ENCODE measurements at places on chromosomes 5 and 9.

GRCh38 chr5:65481171-65481581 is 544 bp downstream of the ADAMTS6 start:
- peak; percentile 4 for ATAC-seq

- no peak for ATAC-seq
Measured at GRCh38 chr5:15320871-15321270, 179.1 kb upstream of the FBXL7 start.

- ATAC-seq, result no peak
Measured at GRCh38 chr9:128169492-128169891, 9.4 kb downstream of the BBLN start.

GRCh38 chr5:73039082-73039481 is 81.3 kb upstream of the TMEM171 start:
- no peak for ATAC-seq

DNA sequence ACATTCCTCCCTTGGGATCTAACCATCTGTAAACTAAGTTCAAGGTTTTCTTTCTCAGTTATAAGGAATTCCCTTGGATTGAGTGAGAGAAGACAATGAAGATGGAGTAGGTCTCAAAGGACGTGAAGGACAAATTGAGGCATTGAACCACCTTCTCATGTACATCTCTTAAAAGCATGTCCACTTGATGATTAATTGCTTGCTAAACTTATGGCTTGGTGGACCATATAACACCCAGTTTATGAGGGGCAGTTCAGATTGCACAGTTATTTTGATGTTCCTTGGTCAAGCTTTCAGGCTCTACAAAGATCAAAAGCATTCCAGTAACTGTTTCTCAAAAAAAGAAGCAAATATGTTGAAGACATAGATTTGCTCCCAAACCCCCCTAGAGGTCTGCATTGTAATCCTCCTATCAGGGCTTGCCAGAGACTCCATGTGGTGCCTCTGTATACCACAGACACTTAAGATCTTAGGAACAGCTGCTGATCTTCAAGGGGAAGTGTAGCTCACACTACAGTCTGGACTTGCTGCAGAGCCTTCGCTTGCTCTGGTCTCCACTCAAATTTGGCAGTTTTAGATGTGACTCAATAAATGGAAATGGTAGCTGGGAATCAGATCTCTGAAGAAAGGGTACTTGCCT is 56.9 kb upstream of the ALDH1A1 start:
- ATAC-seq, result no peak

DNA sequence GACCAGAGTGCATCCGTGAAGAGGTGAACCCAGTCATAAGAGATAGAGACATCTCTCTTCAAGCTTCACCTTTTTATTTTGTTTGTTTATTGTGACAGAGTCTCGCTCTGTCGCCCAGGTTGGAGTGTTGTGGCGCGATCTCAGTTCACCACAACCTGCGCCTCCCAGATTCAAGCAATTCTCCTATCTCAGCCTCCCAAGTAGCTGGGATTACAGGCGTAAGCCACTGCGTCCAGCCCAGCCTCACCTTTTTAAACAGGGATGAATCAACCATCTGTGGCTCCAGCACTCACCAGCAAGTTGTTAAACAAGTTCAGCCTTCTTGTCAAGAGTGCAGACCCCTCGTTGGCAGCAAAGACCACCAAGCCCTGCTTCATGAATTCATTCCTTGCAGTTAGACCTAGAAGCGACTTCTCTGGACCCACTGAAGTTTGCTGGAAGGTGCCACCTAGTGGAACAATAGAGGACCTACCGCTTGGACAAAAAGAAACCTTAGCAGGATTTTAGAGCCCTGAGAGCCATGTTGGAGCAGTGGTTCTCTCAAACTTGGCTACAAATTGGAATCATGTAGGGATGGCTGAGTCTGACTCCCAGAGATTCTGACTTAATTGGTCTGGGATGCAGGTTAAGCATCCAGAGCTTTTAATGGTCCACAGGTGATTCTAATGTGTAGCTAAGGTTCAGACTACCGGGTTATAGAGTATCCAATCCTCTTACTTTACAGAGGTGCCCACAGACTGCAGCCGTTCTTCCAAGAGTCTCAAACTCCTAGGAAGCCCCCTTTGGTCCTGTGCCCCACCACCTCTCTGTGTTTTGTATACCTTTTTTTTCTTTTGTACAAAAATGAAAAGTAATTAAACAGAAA is 10.5 kb upstream of the GALNT10 start:
- peak; percentile 81 for ATAC-seq

DNA sequence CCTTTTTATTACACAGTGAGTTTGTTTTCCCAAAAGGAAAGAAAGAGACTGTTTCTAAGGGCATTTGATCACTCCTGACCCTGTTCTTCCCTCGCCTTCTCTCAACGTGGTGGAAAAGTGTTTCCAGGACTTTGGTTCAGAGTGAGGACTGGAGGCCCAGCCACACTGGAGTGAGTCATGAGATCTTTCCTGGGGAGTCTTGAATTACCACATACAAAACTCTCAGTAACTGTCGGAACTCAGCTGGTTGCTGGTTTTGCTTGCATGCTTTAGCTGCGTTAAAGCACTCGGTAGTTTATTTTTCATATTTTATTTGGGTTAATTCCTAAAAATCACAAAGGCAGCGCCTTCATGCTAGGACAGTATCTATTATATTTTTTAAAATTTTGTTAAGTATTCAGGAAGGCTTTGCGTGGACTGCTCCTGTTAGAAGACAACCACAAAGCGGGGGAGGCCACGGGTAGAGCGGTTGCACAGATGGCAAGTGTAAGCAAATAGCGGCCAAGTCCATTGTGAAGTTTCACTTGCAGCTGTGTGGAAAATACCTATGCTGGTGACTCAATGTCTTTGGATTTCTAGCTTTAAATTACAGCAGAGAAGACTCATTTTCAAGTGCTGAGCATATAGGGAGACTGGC is 77.7 kb downstream of the ARSB start:
- ATAC-seq, result no peak

DNA sequence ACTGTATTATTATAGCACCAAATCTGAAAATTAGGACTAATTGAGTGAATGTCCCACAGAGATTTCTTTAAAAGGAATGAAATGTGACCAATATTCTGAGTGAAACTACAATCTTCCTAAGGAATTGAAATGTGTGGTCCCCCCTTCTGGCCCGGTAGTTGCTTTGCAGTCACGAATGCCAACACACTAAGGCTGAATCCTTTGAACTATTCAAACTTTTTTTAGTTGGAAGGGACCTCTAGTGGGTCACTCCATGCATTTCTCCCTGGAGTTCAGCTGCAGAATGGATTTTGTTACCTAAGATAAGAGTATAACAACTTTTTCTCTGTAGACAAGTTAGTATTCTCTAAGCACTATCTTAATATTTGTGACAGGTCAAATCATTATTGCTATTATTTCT is 2.8 kb downstream of the CDH6 start:
- ATAC-seq, result no peak

DNA sequence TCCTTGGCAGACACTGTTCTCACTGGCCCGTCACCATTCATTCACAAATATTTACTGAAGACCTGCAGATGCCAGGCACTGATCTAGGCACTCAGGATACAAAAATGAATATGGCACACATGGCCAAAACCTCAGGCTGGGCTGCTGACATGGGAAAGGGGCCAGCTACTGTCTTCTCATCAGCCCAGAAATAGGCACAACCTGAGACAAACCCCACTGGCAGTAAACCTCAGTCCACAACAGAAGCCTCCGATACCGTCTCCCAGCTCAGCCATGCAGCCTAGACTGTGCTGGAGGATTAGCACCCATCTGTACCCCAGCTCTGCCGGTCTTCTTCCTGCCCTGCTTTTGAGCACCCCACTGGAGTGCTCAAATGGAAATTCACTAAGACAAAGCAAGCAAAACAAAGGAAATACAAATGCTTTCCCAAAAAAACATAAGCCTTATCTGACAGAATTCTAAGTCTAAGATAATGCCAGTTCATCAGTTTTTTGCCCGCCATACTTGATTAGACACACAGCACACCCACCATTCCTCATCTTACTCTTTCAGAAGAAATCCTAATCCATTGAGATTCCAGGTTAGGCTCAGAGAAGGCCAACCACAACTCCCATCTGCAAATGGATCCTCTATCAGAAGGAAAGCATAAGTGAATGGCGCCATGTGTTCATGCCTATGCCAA is 8.2 kb downstream of the P4HA2 start:
- ATAC-seq, result no peak

DNA sequence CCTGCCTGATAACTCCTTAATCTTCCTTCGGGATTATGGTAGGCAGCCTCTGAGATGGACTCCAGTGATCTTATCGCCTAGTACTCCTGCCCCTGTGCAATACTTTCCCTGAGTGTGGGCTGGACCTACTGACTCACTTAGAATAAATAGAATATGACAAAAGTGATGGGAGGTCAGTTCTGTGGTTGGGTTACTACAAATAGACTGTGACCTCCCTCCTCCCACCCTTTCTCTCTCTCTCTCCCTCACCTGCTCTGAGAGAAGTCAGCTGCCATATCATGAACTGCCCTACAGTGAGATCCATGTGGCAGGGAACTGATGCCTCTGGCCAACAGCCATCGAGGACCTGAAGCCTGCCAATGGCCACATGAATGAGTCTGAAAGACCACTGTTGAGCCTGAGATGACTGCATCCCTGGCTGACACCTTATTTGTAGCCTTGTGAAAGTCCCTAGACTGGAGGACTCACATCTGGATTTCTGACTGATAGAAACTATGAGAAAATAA is 31.7 kb downstream of the NRG2 start:
- ATAC-seq, result no peak

- no peak for ATAC-seq
Measured at GRCh38 chr5:17748201-17748600, 113.9 kb downstream of the TAF11L14 start.

DNA sequence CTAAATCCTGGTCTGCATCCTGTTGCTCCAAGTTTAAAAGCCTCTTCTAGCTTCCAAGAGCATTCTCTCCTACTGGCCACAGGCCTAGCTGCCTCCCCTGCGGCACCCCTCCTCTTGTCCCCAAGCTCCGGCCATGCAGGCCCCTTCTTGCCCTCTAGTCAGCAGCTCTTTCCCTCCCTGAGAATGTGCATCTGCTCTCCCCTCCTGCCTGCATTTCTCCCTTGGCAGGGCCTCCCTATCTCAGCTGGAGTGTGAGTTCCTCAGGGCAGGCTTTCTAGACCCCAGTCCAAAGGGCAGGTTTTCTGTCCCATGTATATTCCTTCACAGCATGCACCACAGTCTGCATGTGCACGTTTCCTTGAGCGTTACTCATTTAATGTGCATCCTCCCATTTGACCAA is 24.6 kb upstream of the BARX1 start:
- no peak for ATAC-seq

DNA sequence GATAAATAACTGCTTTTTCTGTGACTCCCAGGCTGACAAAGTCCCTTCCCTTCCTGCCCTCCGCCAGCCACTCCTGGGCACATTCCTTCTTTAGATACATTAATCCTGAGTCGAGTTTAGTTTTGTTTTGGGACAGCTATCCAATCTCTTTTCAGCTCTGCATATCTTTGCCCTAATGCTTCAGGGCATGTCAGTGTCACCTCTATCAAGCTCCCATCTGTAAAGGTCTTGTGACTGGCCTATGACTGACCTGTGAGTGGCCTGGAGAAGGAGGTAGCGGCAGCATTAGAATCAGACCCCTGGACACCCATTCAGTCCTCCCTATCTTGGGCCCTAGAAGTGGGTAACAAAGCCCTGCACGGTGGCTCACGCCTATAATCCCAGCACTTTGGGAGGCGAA is 34.0 kb upstream of the KLF4 start:
- ATAC-seq, result no peak

DNA sequence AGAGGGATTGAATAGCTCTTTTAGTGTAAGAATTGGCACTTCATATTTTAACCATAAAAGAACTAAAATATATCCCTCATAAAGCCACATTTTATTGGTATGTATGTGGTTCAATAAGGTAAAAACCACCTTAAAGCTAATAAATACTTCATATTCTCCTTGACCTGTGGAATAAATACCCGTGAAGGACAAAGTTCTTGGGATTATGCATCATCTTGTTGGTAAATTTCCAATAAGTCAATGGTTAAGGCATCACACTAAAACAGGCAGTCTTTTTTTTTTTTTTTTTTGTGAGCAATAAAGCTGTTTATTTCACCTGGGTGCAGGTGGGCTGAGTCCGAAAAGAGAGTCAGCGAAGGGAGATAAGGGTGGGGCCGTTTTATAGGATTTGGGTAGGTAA is 161.9 kb downstream of the SNCAIP start:
- ATAC-seq, result no peak

DNA sequence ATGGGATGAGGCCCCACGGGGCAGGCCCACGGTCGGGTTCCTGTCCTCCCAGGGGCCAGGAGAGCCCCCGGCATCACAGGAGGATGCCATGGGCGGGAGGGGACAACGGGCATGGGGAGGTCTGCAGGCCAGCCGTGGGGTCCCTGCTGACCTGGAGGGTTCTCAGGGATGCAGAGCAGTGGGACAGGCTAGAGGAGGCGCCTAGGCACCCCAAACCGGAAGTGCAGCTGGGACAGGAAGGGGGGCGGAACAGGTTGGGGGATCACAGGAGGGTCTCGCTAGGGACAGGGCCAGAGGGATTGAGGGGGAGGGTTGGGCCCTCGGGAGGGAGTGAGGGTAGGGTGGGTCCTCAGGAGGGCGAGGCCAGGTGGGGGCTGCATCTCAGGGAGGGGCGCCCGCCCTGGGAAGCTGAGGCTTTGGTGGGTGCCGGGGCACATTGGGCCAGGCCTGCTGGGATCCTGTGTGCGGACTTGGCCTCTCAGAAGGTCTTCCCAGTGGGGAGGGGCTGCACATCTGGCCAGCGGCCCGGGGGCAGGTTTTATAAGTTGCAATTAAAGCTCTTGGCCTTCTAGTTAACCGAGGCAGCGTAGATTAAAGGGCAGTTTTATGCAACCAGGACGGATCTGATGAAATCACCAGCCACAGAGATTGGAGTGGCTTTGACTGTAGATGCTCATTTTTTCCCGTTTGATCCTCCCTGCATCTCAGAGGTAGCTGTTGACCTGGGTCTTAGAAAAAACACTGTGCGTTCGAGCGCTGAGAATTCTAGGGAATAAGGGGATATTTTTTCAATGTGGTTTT is 20.1 kb downstream of the NKD2 start:
- no peak for ATAC-seq

DNA sequence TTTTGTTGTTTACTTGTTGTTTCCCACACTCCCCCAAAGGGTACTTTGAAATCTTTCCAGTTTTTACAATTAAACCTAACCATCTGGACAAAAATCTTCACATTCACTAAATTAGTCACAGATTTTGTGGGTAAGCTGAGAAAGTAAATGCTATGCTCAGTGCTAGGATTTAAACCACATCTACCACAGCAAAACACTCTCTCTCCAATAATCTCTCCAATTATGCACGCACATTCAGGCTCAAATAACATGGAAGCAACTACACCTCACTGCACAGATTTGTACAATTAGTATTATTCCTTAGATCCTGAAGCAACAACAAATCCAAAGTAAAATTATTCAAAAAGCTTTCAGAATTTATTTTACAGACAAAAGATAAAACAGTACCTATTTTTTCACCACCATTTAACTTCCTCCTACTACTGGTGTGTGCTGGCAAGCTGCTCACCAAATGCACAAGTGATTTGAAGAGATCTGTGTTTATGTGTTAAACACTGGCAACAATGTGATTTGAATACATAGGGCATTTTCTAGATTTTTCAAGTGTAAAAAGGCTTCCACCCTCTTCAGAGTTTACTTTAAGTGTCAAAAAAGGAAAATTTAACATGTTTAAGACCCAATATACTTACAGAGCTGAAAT is 16.6 kb downstream of the ZNF608 start:
- no peak for ATAC-seq
